ENCODE measurements at places on chromosomes 2 and 18.
A peak's percentile ranks its signal among the peaks of the same experiment; 100 is the strongest.

DNA sequence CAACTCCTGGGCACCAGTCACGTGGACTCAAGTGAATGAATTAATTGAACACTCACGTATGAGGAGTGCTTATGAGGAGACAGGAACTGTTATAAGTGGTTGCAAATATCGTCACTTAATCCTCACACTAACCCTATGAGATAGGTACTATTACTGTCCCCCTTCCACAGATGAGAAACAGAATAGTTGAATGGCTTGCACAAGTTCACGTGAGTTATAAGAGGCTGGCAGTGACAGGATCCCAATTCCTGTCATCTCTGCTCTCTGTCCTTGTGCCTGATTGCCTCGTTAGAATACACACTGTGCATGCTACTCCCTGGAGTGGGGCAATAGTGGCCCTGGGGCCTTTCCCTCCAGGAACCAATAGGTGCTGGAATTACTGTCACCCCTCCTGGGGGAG, 253.5 kb downstream of the DYSF start:
- DNase-seq, result no peak

DNA sequence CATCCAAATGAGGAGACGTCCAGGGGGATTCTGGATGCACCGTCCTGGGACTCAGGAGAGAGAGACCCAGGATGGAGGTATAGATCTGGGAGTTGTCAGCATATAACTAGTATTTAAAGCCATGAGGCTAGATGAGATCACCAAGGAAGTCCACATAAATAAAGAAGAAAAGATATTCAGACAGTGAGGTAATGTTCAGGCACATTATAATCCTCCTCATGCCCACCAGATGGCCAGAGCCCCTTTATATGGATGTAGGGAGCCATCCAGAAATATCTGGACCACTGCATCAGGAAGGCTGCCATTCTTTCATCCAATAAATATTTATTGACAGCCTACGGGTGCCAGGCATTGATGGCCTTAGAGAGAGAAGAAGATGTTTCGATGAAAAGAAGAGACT, 21.2 kb upstream of the NCKAP5 start:
- no peak for DNase-seq

- DNase-seq, result no peak
Measured at GRCh38 chr2:27959496-27959895, 69.0 kb downstream of the BABAM2 start.

DNA sequence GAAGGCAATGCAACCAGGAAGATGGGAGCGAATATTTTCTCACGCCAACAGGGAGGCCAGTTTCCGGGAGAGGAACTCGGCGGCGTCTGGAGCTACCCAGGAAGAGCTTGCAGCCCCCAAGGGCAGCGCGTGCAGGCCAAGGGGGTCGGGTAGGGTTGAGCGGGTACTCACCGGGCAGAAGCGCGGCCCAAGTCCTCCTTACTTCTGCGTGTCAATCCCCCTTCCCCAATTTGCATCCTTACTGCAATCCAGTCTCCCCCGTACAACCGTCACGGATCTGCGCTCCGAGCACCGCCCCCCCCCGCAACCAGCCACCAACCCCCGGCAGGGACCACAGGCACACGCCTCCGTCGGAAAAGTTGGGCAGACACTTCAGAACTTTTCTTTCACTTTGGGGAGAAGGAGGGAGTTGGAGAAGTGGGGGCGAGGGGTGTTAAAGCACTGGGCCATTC, 1.3 kb downstream of the ATP8B1 start:
- DNase-seq, result no peak

- DNase-seq, result peak; percentile 48
Measured at GRCh38 chr2:43328133-43328532, 101.7 kb upstream of the ZFP36L2 start.

DNA sequence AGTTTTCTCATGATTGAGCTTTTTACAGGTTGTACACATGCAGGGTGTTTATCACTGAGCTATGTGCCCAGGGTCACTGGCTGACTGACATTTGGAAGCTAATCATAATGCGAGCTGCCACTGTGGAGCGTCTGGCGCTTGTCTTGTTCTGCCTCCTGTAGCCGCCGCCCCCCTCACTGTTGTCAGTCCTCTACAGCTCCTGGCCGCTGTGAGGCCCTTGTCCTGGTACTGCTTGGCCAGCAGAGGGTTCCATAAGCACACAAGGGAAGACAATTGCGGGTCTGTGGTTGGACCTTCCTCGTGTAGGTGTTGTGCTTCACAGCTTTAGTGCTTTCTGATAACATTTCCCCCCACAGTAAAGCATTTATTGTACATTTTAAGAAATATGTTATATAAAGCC, 105.6 kb upstream of the LDLRAD4 start:
- DNase-seq, result peak; percentile 89

- DNase-seq, result no peak
Measured at GRCh38 chr18:56637711-56638231, 621 bp downstream of the TXNL1 start.

GRCh38 chr2:174574657-174575056, 22.9 kb downstream of the WIPF1 start:
- DNase-seq, result no peak

DNA sequence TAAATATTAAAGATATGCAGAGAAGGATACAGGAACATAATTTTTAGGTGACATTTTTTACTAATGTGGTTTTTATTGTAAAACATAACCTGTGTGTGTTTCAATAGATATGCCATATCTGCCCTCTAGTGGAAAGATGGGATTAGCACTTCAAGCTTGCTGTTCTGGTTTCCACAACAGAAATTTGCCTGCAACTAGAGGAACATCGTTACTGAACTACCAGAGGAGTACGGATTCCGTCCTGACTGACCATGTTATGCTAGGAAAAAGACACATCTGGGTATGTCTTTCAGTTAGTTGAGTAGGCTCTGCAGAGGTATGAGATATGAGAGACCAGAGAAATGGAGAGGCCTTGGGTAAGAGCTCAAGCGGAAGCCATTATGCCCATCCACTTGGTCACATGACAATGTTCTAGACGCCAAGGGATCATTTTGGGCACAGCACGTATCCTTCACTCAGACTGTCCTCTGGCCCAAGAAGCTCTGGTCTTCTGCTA, 104.9 kb downstream of the MBD2 start:
- no peak for DNase-seq

DNA sequence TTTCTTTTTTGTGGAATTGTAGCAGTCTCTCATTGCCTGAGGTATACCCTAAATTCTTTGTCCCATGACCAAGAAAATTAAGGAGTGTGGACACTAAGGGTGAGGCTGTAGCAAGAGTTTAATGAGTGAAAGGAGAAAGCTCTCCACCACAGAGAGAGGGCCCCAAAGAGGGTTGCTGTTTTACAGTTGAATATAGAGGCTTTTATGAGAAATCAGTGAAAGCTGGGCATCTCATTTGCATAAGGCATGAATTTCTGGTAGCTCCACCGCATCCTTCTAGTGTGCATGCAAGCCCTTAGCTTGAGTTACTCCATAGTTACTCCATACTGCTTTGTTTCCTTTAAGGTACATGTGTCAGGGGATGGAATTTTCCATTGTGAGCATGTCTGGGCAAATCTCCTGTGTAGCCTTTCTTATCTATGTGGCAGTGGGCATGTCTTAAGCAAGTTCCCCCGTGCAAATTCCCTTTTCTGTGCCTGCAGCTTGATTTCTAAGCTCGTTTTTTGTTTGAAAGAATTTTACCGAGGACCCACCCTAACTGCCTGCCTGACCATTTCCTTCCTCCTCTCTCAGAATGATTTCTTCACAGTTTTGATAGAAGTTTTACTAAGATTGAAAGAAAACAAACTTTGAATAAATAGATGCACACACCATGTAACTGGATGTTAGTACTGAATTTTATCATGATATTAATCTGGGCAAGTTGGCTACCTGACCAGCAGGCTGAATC, 218.9 kb downstream of the PARD3B start:
- DNase-seq, result no peak

DNA sequence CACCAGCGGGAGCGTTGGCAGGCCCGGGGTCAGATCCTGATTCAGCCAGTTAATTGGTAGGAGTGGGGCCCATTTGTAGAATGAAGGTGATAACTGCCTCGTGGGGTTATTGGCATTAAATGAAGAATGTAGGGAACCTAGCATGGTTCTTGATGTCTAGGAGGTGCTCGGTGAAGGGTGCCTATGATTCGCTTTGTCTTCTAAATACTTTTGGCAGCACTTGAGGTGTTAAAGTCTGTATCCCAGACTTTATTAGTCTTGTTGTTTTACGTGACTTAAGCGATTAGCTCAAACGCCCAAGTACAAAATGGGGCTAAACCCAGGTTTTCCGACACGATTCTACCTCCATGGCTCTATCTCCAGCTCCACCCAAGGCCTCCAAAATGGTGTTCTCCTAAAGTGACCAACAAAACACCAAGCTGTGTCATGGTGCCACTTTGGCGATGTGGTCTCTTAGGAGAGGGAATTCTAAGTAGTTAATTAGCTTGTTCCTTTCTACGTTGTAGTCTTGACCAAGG, 980 bp upstream of the PPP4R1 start:
- no peak for DNase-seq

DNA sequence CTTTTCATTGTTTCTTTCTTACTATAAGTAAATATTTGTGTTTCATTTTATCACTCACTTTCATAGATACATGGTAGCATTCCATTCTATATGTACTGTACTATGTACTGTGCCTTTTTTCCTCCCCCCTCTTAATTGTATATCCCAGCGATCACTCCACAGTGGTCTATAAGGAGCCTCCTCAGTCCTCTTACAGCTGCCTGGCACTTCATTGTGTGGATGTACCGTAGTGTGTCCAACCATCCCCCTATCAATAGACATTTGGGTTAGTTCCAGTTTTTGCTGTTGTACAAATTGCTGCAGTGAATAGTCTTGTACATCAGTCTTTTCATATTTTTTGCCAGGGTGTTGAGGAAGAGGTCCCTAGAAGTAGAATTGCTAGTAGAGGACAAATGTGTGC, 21.4 kb upstream of the DRC1 start:
- DNase-seq, result no peak

DNA sequence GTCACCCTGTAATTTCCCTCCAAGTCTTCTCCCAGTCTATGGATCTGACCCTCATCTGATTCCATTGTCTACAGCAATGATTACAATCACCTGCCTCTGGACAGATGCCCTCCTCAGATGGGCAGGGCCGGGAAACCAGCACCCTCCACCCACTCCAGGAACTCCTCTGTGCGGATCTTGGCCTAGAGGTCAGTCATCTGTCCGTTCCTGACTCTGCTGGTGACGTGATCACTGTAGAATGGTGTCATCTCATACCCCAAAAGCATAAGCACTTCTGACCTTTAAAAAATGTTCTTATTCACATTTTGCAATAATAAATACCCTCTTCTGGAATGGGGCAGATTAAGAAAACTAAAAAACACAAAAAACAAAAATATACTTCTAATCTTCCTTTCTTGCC, 29.5 kb upstream of the BZW1 start:
- no peak for DNase-seq

DNA sequence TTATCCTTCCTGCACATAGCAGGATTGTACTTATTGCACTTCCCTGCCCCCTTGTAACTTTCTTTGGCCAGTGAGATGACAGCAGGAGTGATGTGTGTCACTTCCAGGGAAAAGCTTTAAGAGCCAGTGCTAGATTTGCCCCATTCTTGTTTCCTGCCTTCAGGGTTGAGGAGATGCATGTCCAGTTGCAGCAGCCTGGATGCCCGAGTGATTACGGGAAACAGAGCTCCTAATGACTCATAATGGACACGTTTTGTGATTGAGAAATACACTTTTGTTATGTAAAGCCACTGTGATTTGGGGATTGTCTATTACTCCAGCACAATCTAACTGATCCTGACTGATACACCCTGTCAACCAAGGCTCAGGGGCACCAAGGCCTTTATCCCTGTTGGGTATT, 5.0 kb upstream of the TET3 start:
- DNase-seq, result no peak

- no peak for DNase-seq
Measured at GRCh38 chr2:220320326-220320725, 692.9 kb downstream of the SLC4A3 start.

DNA sequence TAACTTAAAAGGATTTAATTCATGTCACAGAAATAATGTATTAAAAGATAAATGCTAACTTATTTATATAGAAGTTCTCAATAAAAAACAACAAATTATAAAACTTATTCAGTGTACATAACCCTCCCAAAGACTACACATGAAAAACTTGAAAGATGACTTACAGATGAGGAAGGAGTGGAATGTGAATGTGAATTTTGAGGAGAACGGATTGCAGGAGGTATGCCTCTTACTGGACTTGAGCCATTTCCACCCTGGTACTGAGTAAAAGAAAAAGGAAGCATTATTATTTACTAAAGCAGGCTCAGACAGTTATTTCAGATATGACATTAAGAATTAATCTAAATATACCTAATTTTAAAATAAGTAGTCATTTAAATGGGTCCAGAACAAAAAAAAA, 104.4 kb downstream of the TLK1 start:
- no peak for DNase-seq

- DNase-seq, result no peak
Measured at GRCh38 chr18:1488957-1489356, 584.3 kb downstream of the ADCYAP1 start.

DNA sequence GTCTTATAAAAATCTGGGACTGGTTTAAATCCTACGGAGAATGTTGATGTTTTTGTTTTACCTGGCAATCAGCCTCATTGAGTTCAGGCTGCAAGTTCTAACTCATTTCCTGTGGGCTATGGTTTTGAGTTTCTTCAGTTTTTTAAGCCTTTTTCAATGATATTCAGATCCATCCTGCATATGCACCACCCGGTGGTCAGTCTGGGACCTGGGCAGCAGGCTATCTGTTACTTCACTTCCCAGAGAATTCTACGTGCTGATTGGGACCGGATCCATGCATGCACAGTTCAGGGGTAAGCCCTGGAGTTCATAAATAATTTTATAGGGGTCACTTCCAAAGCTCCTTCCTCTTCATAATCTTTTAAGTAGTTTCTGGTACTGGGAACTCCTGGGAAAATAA, 339.2 kb upstream of the HNRNPA3 start:
- DNase-seq, result no peak

DNA sequence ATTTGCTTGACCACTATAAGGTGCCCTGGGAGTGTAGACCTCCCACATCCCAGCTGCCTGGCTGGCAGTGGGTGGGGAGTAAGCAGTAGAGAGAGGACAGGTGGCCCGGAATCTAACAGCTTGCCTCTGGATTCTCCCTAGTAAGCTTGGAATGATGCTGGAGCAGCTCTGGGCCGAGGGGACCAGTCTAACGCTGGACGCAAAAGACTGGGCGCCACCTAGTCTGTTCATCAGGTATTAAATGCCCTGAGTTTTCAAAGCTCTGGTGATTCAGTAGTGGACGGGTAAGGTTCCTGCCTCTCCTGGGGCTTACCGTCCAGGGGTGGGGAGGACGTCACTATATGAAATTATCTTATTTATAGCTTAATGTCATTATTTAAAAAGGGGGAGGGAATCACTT, 648 bp upstream of the LYPD6B start:
- DNase-seq, result no peak

- DNase-seq, result no peak
Measured at GRCh38 chr18:47143899-47144485, 6.3 kb downstream of the HDHD2 start.

DNA sequence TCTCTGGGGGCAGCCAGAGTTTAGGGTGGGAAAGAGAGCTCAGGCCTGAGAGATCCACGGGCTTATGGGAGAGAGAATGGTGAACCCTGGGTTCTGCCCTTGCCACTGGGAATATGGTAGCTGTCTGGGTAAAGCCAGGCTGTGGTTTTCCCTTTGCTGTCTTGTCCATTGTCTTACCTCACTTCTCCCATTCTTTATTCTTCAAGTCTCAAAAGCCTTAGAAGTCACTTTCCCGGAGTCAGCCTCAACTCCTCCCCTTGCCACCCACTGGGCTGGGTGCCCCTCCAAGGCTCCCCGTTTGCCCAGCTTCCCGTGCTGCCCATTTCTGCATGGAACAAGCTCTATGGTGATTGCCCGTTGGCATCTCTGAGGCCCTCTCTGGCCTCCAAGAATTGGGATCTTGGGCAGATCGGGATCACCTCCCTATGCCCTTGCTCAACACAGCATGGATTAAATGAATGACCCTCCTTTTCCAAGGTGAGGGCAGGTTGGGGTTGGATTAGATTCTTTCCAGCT, 228.2 kb downstream of the HAUS1 start:
- no peak for DNase-seq

Measured in left ventricle myocardium superior (tissue), 1 donor.